ENCODE measurements at places on chromosomes 5 and 9. TPM values are rescaled to one million over a fixed set of nuclear protein-coding genes. Genes with fewer than 3 reads are reported as not detected.

GRCh38 chr5:37860206-37860605 lies 20.4 kb upstream of the GDNF start:
- no peaks in the 10 kb centered on the region for H3K4me1 ChIP-seq
- H3K36me3 ChIP-seq, result no peaks in the 10 kb centered on the region
- H3K27ac ChIP-seq, result no peak overlapping the region
- peaks cover 6% of the 10 kb centered on the region for H3K27me3 ChIP-seq
- no peak for DNase-seq

The IFNA13 gene
- not detected for total RNA-seq

The ZNF474 gene
- not detected for total RNA-seq

- H3K36me3 ChIP-seq, result no peaks in the 10 kb centered on the region
- no peak overlapping the region for H3K27ac ChIP-seq
- no peaks in the 10 kb centered on the region for H3K27me3 ChIP-seq
- no peak for DNase-seq
Observed at GRCh38 chr5:9350301-9350797, 195.5 kb downstream of the SEMA5A start.

GRCh38 chr5:87302061-87302460 lies 34.4 kb downstream of the RASA1 start:
- H3K36me3 ChIP-seq, result peaks cover 2% of the 10 kb centered on the region
- no peak for DNase-seq
- H3K4me1 ChIP-seq, result peaks cover 11% of the 10 kb centered on the region

DNA sequence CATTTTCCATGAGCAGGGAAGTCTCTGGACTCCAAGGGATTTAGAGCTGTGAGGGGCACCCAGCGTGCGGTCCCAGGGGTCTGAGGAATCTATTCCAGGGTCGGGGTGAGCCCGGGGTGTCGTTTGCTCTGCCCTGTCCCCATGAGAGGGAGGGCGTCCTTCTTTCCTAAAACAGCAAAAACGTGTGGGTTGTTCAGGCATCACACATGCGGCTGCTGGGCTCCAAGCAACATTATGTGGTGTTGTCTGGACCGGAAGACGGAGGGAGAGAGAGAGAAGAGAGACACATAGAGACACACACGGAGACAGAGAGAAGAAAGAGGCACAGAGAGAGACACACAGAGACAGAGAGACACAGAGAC lies 42.7 kb upstream of the COL5A1 start:
- H3K27ac ChIP-seq, result no peak overlapping the region
- H3K4me1 ChIP-seq, result no peaks in the 10 kb centered on the region
- no peaks in the 10 kb centered on the region for H3K36me3 ChIP-seq
- no peak overlapping the region for H3K4me3 ChIP-seq
- peaks cover 49% of the 10 kb centered on the region for H3K27me3 ChIP-seq

The ANKRD18A gene
- total RNA-seq, result 5.9 TPM

DNA sequence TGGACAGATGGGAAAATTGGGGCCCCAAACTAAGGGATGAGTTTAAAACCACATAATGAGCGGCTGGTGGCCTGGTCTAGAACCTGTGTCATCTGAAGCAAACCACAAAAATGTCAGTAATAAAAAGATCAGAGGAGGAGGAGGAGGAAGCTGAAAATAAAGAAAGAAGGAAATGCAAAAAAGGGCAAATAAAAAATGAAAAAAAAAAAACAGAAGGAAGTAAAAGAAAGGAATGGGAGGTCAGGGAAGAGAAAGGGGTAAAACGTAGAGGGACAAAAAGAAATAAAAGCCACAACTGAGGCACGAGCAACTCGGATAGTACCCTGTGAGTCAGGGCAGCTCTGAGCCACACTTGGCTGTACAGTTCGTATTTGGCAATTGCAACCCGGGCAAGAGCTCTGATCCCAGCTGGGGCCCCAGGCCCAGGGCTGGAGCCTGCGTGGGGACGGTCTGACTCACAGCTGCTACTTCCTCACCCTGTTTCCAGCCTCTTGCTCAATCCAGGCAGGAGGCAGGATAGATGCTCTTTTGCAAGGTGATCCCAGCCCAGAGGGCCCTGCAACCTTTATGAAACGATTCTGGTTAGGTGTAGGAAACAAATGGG lies 137.9 kb upstream of the TRIM32 start:
- peak; percentile 91 for DNase-seq
- H3K4me3 ChIP-seq, result no peak overlapping the region

GRCh38 chr9:81598123-81598497 lies 91.2 kb downstream of the TLE1 start:
- H3K4me1 ChIP-seq, result peaks cover 32% of the 10 kb centered on the region
- DNase-seq, result no peak
- peaks cover 74% of the 10 kb centered on the region for H3K36me3 ChIP-seq
- H3K27ac ChIP-seq, result no peak overlapping the region
- H3K4me3 ChIP-seq, result no peak overlapping the region
- H3K27me3 ChIP-seq, result no peaks in the 10 kb centered on the region

GRCh38 chr5:72722792-72723452 lies 93.5 kb upstream of the TNPO1 start:
- H3K36me3 ChIP-seq, result no peaks in the 10 kb centered on the region
- no peak for DNase-seq
- H3K27me3 ChIP-seq, result 0 out of 2 replicates have a peak, but pooled peaks cover 2% of the 10 kb centered on the region
- H3K4me3 ChIP-seq, result no peak overlapping the region
- no peak overlapping the region for H3K27ac ChIP-seq
- H3K4me1 ChIP-seq, result no peaks in the 10 kb centered on the region

- no peaks in the 10 kb centered on the region for H3K27me3 ChIP-seq
- H3K4me3 ChIP-seq, result peak overlapping the region; percentile 30
- no peak overlapping the region for H3K27ac ChIP-seq
Observed at GRCh38 chr5:181167814-181168488, 20.6 kb downstream of the OR2V2 start.

The IL4 gene
- not detected for total RNA-seq

DNA sequence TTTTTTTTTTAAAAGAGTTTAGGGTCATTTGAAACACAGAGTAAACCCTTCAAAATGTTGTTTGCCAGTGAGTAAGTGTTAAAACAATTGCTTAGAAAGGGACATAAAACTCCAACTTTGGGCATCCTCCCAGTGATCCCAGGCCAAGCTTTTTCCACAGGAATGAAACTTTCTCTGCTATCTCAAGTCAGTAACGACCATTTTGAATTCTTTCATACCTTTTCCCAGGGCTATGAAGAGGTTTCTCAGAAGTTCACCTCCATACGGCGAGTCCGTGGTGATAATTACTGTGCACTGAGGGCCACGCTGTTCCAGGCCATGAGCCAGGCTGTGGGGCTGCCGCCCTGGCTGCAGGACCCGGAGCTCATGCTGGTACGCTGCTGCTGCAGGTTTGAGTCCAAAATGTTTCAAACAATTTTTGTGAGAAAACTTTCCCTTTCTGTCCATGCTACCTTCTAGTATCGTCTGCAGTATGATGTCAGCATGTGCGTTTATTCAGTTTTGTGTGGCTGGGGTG lies 16.8 kb downstream of the OTULIN start:
- no peak overlapping the region for H3K4me3 ChIP-seq
- no peak for DNase-seq
- H3K4me1 ChIP-seq, result no peaks in the 10 kb centered on the region
- no peak overlapping the region for H3K27ac ChIP-seq

- H3K4me3 ChIP-seq, result no peak overlapping the region
- no peaks in the 10 kb centered on the region for H3K36me3 ChIP-seq
- no peak for DNase-seq
Observed at GRCh38 chr5:109584986-109585599, 104.6 kb upstream of the MAN2A1 start.

The PCDHGA6 gene
- total RNA-seq, result 0.13 TPM

The IFNA21 gene
- not detected for total RNA-seq

- no peak for DNase-seq
- H3K27ac ChIP-seq, result no peak overlapping the region
- H3K36me3 ChIP-seq, result no peaks in the 10 kb centered on the region
- no peaks in the 10 kb centered on the region for H3K4me1 ChIP-seq
Observed at GRCh38 chr5:117568622-117569021, 994.0 kb upstream of the SEMA6A start.

GRCh38 chr9:95023217-95024003 lies 294.1 kb downstream of the FANCC start:
- H3K4me1 ChIP-seq, result peaks cover 99% of the 10 kb centered on the region
- DNase-seq, result peak; percentile 95
- peak overlapping the region; percentile 94 for H3K27ac ChIP-seq
- H3K4me3 ChIP-seq, result no peak overlapping the region
- H3K27me3 ChIP-seq, result no peaks in the 10 kb centered on the region

DNA sequence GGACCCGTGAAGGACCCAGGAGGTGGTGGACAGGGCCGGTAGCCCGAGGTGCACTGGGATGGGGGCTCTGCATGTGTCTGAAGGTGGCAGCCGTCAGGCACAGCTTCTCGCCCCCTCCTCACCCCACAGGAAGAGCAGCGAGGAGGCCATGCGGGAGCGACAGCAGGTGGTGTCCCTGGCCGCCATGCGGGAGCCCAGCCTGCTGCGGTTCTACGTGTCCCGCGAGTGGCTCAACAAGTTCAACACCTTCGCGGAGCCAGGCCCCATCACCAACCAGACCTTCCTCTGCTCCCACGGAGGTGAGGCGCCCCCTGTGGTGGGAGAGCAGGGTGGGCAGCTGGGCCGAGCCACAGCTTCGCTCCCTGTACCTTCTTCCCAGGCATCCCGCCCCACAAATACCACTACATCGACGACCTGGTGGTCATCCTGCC lies 39.9 kb downstream of the USP20 start:
- no peak for DNase-seq
- no peaks in the 10 kb centered on the region for H3K4me1 ChIP-seq
- no peaks in the 10 kb centered on the region for H3K27me3 ChIP-seq
- 0 out of 3 replicates have a peak, but pooled peaks cover 3% of the 10 kb centered on the region for H3K36me3 ChIP-seq
- no peak overlapping the region for H3K4me3 ChIP-seq
- no peak overlapping the region for H3K27ac ChIP-seq

The HACD4 gene
- not detected for total RNA-seq

The MYO10 gene
- 14.8 TPM for total RNA-seq

Measured in HepG2 (cell line).